ENCODE measurements at places on chromosomes 4 and X.

DNA sequence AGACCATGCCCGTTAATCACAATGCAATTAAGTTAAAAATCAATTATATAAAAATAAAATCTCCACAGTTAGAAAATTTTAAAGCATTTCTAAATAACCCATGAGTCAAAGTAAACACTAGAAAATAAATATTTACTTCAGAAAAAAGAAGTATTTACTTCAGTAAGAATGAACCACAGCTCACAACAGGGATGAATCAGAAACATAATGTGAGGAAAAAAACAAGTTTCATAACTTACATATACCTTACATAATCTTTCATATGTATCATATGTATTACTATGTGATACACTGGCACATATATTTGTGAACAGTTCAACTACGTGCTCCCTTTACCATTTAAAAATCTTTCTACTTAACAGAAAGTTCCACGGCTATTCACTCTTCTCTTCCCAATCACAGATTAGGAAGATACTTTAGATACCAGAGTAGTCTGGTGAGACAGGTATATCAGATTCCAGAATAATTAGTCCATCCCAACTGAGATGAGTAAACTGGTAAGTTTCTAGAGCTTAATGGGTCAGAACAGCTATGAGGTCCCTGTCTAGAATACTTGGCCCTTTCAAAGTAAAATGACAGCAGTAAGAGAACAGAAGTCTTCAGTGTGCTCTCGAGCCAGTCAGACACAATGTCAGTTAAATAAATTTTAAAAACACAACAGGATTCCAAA lies 70.3 kb downstream of the SH3RF1 start:
- H3K27ac ChIP-seq, result no peak overlapping the region
- H3K27me3 ChIP-seq, result no peaks in the 10 kb centered on the region
- no peaks in the 10 kb centered on the region for H3K4me1 ChIP-seq
- DNase-seq, result no peak
- H3K36me3 ChIP-seq, result no peaks in the 10 kb centered on the region

GRCh38 chrX:54633641-54634040 lies 103.6 kb downstream of the GNL3L start:
- H3K4me3 ChIP-seq, result no peak overlapping the region
- no peak for DNase-seq
- H3K36me3 ChIP-seq, result no peaks in the 10 kb centered on the region
- H3K4me1 ChIP-seq, result no peaks in the 10 kb centered on the region

- no peak for DNase-seq
- H3K27ac ChIP-seq, result no peak overlapping the region
- no peaks in the 10 kb centered on the region for H3K36me3 ChIP-seq
These were observed 42.7 kb upstream of the CTAG2 start for GRCh38 chrX:154695911-154696675.

GRCh38 chr4:151223465-151223864 lies 53.5 kb upstream of the PRSS48 start:
- no peaks in the 10 kb centered on the region for H3K27me3 ChIP-seq
- H3K27ac ChIP-seq, result no peak overlapping the region
- no peaks in the 10 kb centered on the region for H3K4me1 ChIP-seq
- DNase-seq, result no peak
- H3K4me3 ChIP-seq, result no peak overlapping the region

DNA sequence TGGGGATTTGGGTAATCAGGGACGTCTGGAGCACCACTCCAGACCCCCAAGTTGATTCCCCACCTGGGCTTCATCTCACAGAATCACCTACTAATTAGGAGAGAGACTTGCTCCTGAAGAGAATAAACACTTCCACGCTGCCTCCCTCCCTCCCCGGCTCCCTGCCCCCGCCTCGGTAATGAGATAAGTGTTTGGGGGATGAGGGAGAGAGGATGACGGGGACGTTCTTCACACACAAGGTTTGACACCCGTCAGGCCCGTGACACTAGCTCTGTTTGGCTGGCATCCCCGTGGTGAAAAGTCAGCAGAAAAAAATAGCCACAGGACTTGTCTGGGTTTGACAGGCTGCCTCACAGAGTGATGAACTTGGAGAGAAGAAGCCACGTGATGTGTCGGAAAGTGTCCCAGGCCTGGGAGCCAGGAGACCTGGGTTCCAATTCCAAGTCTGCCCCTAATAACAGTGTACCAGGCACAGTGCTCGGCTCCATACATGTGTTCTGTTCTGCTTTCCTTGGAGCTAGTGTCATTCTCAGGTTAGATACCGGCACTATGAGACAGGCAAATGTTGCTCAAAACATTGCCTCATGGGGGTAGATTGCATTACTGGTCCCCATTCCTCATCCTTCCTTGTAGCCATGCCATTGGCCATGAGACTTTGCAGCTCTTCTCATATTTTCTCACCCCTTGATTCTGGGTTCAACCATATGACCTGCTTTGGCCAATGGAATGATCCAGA lies 578.0 kb downstream of the BCOR start:
- H3K36me3 ChIP-seq, result no peaks in the 10 kb centered on the region
- H3K27ac ChIP-seq, result no peak overlapping the region
- no peak overlapping the region for H3K4me3 ChIP-seq
- no peak for DNase-seq
